Lung (tissue), 17 donors: ENCODE measurements at places on chromosomes 5 and 9.

GRCh38 chr5:168290902-168291341 is 523 bp upstream of the WWC1 start:
- no peaks in the 10 kb centered on the region for H3K36me3 ChIP-seq
- H3K27ac ChIP-seq, result peak overlapping the region; percentile 55
- no peak for DNase-seq
- H3K4me1 ChIP-seq, result no peaks in the 10 kb centered on the region
- no peaks in the 10 kb centered on the region for H3K27me3 ChIP-seq

- H3K4me3 ChIP-seq, result no peak overlapping the region
- DNase-seq, result no peak
- no peaks in the 10 kb centered on the region for H3K36me3 ChIP-seq
- peaks cover 4% of the 10 kb centered on the region for H3K4me1 ChIP-seq
- H3K27ac ChIP-seq, result no peak overlapping the region
Observed at GRCh38 chr9:20437476-20437875, 184.8 kb downstream of the MLLT3 start.

DNA sequence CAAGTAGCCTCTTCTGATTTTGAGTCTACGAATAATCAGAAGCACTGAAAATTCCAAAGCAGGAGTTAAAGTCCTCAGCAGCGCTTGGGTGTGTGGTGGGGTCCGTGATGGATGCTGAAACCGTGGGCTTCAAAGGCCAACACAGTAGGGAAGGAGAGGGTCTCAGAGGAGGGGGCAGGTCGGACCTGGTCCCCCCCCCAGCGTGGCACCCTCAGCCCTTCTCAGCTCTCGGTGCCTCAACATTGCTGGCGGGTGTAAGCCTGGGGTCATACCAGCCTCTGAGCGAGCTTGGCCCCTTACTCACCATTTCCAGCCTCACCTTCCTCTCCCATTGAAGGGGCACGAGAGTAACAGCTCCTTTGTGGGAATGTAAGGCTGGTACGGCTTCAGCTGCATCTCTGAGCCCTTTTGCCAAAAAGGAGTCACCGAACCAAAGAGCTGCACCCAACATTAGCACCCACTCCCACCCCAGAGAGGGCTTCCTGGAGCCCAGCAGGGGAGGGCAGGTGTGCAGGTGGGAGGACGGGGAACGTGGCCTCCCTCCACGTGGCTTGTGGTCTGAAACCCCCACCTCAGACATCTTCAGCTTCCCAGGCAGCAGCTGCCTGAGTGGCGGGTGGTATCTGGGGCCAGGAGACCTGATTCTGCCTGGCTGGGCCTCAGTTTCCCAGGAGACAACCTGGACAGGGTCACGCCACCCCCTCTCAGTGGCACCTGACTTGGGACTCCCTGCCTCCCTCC is 6.7 kb upstream of the LCN1 start:
- no peaks in the 10 kb centered on the region for H3K36me3 ChIP-seq
- H3K4me3 ChIP-seq, result no peak overlapping the region

GRCh38 chr9:69888856-69889585 is 68.4 kb downstream of the CFAP95 start:
- no peak overlapping the region for H3K4me3 ChIP-seq
- no peak for DNase-seq
- H3K36me3 ChIP-seq, result no peaks in the 10 kb centered on the region
- H3K27ac ChIP-seq, result no peak overlapping the region
- H3K4me1 ChIP-seq, result no peaks in the 10 kb centered on the region

DNA sequence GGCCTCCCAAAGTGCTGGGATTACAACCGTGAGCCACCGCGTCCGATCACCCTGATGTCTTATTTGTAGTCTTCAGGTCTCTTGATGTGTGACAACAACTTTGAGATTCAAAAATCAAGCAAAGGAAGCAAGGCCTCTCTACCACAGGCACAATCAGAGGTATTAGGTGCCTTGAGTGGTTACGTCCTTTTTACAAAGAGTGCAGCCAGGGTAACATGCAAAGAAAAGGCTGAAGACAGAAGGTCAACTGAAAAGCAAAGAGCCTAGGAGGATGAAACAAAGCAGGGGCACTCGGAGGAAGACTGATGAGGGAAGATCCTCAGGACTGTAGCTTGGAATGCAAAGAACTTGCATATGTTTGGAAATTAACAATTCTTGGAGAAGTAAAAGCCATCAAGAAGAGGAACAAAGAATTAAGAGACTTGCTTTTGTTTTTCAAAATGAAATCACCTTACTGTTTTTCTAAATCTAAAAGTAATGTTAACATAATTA is 362.1 kb downstream of the EBF1 start:
- no peaks in the 10 kb centered on the region for H3K27me3 ChIP-seq
- no peaks in the 10 kb centered on the region for H3K36me3 ChIP-seq
- H3K4me3 ChIP-seq, result no peak overlapping the region
- no peak for DNase-seq
- H3K4me1 ChIP-seq, result no peaks in the 10 kb centered on the region
